ENCODE measurements at places on chromosomes 1 and 21. TPM values are rescaled to one million over a fixed set of nuclear protein-coding genes. Genes with fewer than 3 reads are reported as not detected.

- H3K27me3 ChIP-seq = peaks cover 6% of the 10 kb centered on the region
- H3K4me1 ChIP-seq = peaks cover 6% of the 10 kb centered on the region
- no peak overlapping the region for H3K27ac ChIP-seq
- H3K36me3 ChIP-seq = no peaks in the 10 kb centered on the region
Measured at GRCh38 chr1:1074631-1075147, 583 bp upstream of the RNF223 start.

GRCh38 chr1:89363196-89363595, 663 bp upstream of the GBP6 start:
- H3K4me1 ChIP-seq = peaks cover 2% of the 10 kb centered on the region
- H3K4me3 ChIP-seq = no peak overlapping the region
- DNase-seq = peak; percentile 55
- H3K36me3 ChIP-seq = no peaks in the 10 kb centered on the region
- no peak overlapping the region for H3K27ac ChIP-seq

Gene GPR3
- total RNA-seq = 0.58 TPM

DNA sequence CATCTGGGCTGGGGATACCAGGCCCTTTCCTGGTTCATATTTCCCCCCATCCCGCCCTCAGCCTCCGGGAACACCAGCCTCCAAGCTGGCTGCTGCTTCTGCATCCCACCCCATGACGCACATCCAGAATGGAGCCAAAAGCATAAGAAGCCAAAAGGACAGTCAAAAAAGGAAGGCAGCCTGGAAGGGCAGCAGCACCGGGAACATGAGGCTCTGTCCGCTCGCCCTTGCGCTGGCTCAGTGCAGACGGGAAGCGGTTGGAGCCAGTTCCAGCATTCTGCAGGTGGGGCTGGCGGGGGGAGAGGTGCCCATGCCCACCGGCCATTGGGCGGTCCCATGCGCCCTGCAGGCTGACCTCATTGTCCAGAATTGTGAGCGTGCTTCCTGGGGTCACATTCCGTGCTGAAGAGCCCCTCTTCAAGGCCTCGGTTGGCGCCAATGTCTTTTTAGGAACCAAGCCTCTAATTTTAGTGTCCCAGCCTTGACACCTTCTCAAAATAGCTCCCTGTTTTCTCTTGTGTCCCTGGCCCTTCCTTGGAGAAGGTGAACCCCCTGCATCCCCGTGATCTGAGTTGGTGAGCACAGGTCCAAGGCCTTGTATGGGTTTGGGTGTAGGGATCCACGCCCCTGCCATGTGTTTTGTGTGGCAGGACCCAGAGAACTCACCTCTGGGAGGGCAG, 28.4 kb upstream of the NPPB start:
- H3K4me1 ChIP-seq = peaks cover 6% of the 10 kb centered on the region
- no peak overlapping the region for H3K4me3 ChIP-seq
- H3K27ac ChIP-seq = peak overlapping the region; percentile 92
- no peaks in the 10 kb centered on the region for H3K27me3 ChIP-seq

- no peaks in the 10 kb centered on the region for H3K36me3 ChIP-seq
- H3K4me3 ChIP-seq = no peak overlapping the region
- H3K27me3 ChIP-seq = no peaks in the 10 kb centered on the region
- DNase-seq = no peak
- H3K4me1 ChIP-seq = no peaks in the 10 kb centered on the region
- H3K27ac ChIP-seq = no peak overlapping the region
Measured at GRCh38 chr1:3566003-3566885, 45.1 kb downstream of the MEGF6 start.

DNA sequence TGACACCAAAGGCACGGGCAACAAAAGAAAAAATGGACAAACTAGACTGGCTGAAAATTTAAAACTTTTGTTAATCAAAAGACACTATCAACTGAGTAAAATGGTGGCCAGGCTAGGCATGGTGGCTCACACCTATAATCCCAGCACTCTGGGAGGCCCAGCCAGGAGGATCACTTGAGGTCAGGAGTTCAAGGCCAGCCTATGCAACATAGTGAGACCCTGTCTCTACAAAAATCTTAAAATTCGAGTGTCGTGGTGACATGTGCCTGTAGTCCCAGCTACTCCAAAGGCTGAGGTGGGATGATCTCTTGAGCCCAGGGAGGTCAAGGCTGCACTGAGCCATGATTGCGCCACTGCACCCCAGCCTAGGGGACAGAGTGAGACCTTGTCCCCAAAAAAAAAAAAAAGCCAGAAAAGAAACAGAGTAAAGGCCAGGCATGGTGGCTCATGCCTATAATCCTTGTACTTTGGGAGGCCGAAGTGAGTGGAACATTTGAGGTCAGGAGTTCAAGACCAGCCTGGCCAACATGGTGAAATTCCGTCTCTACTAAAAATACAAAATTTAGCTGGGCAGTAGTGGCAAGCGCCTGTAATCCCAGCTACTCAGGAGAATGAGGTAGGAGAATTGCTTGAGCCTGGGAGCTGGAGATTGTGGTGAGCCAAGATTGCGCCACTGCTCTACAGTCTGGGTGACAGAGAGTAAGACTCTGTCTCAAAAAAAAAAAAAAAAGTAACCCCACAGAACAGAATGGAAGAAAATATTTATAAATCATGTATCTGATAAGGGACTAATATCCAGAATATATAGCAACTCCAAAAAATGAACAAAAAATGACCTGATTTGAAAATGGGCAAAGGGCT, 8.0 kb downstream of the TUT4 start:
- DNase-seq = no peak
- H3K4me1 ChIP-seq = no peaks in the 10 kb centered on the region
- H3K4me3 ChIP-seq = no peak overlapping the region
- H3K27ac ChIP-seq = no peak overlapping the region

GRCh38 chr1:85611856-85612255, 31.3 kb downstream of the CCN1 start:
- H3K27ac ChIP-seq = peak overlapping the region; percentile 81
- H3K27me3 ChIP-seq = no peaks in the 10 kb centered on the region
- DNase-seq = peak; percentile 84
- no peaks in the 10 kb centered on the region for H3K36me3 ChIP-seq
- H3K4me1 ChIP-seq = peaks cover 34% of the 10 kb centered on the region
- no peak overlapping the region for H3K4me3 ChIP-seq

Measured in lung (tissue), 17 donors.